Right lobe of liver (tissue), 6 donors: ENCODE measurements at places on chromosomes 11 and 22.

GRCh38 chr11:77322506-77322905 is 21.0 kb upstream of the GDPD4 start:
- no peak for DNase-seq

- DNase-seq, result no peak
Observed at GRCh38 chr11:8967184-8967583, 2.9 kb upstream of the TMEM9B start.

- DNase-seq, result no peak
Observed at GRCh38 chr11:117589063-117589462, 208.0 kb downstream of the DSCAML1 start.

DNA sequence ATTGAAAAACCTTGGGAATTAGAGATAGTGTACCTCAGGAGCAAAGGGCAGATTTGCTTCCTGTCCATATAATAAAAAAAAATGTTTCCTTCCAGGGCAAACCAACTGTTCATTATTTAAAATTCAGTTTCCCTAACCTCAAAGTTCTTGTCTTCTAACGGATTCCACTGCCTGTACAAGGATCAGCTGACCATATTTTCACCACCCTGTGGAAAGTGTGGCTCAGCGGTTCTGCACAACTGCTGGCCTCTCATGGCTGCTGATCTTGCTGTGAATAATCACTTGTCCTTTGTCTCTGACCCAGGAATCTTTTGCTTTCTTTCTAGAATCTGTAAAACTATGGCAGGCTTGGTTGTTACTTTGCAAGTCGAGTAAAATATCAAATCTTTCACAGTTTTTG is 1732.5 kb upstream of the RAG2 start:
- no peak for DNase-seq

DNA sequence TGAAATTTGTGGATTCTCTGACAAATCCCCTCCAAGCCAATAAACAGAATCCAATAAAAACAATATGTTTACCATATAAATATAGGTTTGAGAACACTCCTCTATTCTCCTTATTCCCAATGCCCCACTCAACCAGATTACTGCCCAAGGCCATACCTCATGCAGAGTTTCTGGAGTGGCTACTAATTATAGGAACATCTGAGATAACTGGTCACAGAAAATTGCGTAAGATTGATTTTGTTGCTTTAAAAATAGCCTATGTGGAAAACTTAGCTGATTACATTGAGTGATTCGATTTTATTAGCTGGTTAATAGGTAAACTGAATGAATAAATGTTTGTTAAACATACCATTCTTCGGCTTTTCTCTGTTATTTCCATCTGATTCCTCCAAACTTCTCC is 48.0 kb downstream of the ME3 start:
- no peak for DNase-seq

DNA sequence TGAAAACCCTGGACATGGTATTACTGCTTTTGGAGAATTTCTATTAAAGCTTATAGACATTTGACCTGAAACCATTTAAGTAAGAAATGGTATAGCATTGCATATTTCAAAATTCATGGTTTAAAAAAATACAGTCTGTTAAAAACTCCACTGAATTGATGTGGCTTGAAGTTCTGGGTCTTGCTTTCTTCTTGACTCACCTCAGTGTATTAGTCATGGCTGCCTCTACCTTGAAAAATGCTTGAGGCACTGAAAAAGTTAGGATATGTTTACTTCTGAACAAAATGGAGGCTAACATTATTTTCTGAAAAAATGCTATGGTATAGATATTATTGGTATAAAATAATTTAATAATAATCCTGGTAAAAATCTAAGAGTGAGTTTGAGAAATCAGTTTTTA is 349.2 kb downstream of the AASDHPPT start:
- DNase-seq, result no peak

DNA sequence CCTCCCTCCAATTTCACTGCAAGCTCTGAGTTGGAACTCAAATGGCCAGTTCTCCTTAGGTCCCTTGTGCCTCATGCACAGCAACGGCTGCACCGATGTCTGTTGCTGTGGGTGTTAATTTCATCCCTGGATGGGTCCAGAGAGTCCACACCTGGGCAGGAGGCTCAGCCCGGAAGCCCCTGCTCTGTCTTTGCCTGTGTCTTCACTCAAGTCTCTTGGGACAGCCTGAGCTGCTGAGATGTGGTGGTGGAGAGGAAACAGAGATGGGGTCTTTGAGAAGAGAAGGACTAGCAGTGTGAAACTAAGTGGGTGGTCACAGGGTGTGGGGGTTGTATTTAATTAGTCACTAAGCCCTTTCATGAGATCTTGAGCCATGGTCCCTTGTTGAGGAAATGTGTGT is 109.3 kb downstream of the NECTIN1 start:
- no peak for DNase-seq
